ENCODE measurements at places on chromosomes 2 and 18. TPM values are rescaled to one million over a fixed set of nuclear protein-coding genes. Genes with fewer than 3 reads are reported as not detected.

RMND5A gene
- total RNA-seq: 76.6 TPM

- DNase-seq: no peak
Measured at GRCh38 chr2:47357483-47357882, 45.5 kb upstream of the MSH2 start.

DNA sequence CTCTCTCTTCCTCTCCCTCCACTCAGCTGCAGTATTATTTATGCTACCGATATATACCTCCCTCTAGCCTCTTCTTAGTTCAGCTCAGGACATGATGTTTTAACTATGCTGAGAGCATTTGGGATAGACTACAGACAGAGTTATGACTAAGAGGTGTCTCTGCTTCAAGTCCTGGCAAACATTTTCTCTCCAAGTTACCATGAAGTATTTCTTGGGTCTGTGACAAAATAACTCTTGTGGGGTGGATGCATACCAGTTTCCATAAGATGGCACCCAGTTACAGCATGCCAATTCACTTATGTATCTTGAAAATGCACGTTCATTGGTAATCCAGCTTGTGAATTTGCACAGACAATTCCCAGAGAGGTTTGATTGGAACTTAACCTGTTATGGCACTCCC is 737.6 kb downstream of the SLC4A3 start:
- no peak for DNase-seq

DNA sequence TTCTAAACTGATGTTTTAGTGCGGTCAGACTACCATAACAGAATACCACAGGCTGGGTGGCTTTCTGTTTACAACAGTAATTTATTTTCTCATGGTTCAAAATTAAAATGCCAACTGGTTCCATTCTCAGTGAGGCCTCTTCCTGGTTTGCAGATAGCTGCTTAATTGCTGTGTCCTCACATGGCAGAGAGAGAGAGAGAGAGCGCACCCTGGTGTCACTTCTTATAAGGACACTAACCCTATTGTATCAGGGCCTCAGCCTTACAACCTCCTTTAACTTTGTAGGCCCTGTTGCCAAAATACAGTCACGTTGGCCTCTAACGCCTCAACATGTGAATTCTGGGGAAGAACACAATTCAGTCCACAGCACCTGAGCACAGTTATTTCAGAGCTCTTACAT is 37.5 kb upstream of the ZNF385B start:
- DNase-seq: no peak
